ENCODE measurements at places on chromosomes 1 and 21.

DNA sequence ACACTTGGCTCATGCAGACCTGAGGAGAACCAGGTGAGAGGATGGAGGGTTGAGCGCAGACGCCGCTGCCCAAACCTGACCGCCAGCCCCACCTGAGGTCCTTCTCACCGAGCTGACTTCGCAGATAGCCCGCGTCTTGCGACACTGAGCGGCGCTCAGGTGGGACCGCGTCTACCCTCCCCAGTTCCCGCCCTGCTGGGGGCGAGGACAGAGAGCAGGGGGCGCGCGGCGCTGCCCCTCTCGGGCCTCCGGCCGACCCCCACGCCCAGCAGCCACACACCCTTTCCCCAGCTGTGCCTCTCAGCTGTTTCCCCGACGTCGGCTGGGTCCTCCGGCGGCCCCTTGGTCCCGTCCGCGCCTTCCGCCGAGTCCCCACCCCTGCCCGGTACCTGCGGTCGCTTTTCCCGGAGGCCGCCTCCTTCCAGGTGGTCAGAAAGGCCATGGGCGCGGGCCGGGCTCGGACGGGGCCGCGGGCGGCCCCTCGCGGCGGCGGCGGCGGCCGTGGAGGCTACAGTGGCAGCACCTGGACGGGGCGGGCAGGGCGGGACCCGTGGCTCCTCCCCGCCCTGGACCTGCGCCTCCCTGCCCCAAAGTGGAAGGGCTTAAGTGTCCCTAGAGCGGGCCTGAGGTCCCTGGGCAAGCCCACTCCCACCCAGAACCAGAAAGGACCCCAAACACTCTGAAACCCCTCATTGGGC lies 14.4 kb upstream of the TTC39A start:
- DNase-seq, result no peak

DNA sequence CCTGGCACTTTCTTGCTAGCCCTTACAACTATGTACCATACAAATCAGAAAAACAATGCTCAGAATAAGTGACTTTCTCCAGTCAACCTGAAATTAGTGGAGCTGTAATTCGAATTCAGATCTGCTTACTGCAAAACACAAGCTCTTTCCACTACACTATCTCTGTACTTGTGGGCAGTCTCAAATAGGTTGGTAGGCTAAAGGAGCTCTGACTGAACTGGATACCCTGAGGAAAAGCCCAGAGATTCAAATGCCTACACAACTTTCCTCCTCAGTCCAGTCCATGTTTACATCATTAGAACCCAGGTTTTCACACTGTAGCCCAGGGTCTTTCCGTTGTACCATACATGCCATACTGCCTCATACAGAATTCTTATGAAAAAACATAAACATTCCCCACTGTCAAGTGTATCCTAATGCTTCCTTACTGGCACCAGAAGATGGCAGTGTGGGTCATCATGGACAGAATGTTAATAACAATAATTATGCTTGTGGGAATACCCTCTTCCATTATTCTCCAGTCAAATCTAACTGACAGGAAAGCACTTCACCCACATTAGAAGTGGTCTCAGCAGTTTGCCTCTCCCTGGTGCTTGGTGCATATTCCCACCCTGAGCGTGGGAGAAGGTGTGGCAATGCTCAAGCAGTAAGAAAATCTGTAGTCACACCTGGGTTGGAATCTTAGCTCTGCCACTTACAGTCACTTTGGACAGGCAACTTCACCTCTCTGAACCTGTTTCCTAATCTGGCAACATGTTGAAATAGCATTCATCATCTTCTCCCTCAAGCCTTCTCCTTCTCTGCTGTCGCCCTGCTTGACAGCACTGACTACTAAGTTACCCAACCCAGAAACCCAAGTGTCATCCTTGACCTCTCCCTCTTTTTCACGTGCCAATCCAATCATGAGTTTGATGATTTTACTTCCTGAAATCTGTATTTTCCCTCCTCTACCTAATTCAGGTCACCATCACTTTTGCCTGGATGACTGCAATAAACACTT lies 14.4 kb upstream of the ZFYVE9 start:
- DNase-seq, result no peak

DNA sequence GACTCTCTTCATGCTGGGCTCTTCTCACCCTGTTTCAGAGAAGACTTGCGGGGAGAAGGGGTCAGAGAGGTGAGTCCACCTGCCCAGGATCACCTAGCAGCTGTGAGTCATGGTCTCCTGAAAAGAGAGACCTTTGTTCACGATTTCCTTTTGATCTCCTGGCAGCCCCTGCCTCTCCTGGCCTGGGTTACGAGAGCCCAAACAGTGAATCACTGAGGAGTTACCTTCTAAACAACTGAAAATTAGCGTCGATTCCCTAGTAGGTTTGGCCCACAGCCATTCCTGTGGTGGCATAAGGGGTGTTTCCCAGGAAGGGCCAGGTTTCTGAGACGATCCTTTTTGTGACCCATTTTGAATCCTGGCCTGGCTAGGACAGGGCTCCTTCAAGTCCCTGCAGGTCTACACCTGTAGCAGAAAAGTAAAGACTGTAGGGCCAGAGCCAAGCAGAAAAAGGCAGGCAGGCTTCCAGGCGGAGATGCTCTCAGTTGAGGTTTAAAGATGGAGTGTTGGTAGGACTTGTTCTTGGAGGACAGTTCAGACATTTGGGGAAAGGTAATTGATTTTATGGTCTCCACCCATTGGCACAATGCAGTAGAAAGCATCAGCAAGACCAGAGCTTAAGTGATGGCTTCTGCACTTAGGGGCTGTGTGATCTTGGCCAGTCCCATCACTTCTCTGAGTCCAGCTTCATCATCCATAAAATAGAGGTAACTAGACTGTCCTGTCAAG lies 2.1 kb upstream of the PLA2G2E start:
- no peak for DNase-seq

- DNase-seq, result peak; percentile 59
These were observed 7.3 kb upstream of the UMODL1 start for GRCh38 chr21:42063571-42064521.

DNA sequence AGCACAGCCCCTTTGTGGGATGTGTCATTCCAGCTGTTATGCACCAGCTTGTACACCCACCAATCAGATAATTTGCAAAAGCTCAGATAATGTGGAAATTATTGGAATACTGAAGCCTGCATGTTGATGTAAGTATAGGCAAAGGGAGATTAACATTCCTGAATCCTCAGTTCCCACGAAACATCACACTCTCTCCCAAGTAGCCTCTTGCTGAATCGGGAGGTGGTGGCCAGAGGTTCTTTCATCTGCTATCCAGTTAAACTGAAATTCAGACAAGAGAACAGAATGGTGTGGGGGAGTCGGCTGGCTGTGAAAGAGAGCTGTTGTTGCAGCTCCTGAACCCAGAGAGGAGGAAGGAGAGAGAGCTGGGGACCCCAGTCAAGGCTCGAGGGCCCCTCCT lies 170.9 kb downstream of the ZBTB18 start:
- DNase-seq, result no peak

DNA sequence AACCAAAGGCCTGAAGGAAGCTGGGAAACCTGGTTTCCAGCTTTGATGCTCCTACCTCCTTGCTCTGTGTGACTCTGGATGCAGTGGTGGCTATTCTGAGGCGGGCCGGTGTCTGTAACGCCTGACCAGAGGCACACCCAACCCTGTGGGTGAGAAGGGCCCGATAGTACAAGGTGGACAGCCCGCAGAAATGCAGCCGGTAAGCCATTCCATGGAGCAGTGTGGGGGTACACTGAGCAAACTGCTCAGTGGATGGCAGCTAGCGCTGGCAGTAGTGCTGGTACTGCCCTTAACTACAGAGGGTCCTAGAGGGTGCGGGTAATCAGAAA lies 36.0 kb downstream of the AHDC1 start:
- no peak for DNase-seq

Data from stimulated activated naive CD4-positive, alpha-beta T cell treated with Interleukin-2 at 50 U/mL for 16 hours (primary cell).